GOT3 (cell line): ENCODE measurements at places on chromosomes 11 and 22.

DNA sequence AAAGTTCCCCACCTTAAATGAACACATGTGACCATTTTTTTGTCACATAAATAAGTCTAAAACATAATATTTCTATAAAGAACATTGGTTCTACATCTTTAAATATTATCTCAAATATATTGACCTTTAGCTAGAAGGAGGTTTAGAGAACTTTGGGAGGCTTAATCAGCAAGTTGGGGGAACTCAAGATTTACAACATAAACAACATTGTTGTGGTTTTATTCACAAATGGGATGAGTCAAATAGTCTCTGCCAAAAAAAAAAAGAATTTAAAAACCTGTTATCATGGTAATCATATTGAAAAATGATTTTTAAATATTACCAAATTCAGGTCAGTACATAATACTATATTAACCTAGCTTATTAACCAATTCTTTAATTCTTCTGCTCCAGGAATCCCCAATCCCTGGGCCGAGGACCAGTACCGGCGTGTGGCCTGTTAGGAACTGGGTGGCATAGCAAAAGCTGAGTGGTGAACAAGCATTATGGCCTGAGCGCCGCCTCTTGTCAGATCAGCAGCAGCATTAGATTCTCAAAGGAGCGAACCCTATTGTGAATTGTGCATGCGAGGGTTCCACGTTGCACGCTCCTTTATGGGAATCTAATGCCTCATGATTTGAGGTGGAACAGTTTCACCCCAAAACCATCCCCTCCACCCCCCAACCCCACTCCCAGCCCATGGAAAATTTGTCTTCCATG is 98.2 kb downstream of the RDX start:
- DNase-seq = no peak

- no peak for DNase-seq
These were observed 3.9 kb upstream of the EHF start for GRCh38 chr11:34616830-34617504.

- no peak for DNase-seq
These were observed 29.6 kb downstream of the TOM1 start for GRCh38 chr22:35329114-35329847.

DNA sequence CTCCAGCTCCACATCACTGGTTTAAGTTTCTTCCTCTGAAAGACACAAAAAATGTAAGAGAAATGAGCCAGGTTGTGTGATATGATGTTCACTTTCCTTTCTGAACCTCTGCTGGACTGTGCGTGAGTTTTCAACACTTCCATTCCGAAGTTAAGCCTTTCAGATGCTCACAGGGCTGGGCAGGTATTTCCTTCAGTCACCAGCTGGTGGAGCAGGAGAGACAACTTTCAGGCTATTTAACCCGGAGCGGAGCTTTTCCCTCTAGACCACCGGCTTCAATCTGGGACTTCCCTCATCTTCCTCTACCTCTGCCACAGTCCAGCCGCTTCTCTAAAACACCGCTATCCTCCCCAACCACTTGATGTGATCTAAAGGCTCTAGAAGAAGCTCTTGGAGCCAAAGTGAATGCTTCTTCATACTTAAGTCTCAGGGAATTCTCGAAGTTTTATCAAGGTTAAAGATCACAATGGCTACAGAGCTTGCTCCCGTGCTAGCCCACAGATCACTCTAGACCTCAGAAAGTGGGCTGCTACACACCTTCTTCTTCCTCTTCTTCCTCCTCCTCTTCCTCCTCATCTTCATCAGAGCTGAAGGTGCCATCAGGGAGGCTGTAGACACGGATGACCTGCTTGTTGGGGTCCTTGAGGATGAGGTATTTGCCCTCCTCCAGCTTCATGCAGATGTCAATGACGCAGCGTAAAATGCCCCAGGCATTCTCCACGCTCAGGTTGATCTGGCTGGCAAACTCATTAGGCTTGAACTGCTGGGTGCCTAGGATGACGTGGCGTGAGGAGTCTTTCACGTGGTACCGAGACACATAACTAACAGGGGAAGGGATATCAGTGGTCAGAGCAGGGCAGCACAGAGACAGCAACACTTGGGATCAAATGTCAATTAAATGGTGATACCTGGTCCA is 4.4 kb upstream of the FOXRED2 start:
- DNase-seq = no peak

DNA sequence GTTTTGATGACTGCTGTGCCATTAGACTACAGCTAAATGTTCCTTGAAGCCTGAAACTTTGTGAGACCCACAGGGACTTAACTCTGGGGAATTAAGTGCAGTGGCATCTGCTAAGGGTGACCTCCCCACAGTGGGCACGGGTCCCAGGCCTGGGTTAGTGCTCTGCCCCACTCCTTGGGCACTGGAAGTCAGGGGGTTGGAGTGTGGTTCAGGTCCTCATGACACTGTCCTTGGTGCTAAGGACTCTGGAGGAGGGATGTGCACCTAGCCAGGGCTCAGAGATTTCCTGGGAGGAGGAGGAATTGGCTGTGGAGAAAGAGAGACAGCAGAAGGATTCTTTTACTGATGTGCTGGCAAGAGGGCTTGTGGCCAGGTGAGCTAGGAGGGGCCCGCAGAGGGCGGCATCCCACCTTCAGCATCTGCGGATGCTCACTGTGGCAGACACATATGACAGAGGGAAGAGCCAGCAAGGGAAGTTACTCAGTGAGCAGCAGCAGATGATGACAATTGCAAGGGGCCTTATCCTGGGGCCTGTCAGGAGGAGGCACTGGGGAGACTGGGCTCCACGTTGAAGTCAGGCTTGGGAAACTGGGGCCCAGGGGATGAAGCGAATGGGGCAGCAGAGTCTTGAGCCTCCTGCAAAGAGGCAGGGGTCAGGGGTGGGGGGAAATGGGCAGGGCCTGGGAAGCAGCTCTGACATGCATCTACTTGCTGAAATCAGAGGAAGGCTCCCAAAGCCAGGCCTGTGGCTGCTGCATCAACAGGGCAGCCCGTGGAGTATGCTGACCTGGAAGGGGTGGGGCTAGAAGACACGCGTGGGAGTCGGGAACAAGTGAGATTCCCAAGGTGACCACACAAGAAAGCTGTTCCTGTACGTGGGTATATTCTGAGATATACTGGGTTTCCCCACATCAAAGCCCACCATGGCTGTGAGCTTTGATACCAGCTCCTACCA is 144.0 kb downstream of the MPPED1 start:
- no peak for DNase-seq

DNA sequence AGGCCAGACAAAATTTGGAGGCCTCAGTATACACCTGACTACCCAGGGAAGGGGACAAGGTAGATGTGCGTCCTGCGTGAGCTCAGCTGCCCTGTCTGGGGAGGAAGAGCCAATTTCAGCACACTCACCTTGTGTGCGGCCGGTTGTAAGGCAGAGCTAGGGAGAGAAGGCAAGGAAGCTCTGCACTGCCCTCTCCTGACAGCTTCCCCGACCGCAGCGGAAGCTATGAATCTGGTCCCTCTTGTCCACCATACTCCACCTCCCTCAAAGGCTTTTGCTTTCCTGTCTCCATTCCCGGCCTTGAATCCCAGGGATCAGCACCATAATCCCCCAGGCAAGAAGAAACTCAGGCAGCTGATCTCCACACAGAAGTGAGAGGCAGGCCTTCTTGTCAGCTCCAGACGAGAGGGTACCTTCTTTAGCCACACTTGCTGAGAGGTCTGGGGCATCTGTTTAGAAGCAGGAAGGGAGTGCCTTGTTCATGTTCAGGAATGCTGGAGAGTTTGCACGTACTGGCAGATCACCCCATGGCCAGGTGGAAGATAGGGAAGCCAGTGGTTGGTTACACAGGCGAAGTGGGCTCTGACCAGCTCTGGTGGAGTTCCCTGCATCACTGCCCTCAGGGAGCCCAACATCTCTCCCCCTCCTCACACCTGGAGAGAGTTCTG is 62.5 kb downstream of the FEZ1 start:
- DNase-seq = no peak

GRCh38 chr11:126185259-126186024 is 26.0 kb downstream of the RPUSD4 start:
- DNase-seq = no peak

GRCh38 chr11:67253872-67254624 is 12.2 kb upstream of the GRK2 start:
- DNase-seq = no peak

DNA sequence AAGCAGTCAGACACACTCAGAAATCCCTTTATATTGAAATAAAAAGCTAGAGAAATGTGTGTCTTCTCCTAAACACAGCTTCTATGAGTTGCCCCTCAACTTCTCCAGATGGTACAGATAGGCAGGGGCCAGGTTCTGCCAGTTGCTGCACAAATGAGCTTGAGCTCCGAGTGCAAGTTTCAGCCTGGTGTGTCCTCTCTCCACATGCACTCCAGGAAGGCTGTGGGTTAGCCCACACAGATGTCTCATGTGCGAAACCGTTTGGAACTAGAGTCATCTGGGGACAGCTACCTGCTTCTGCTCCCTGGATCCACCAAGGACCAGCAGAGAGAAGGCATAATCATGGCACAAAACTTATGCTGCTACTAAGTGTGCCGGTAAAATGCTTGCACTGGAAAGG is 812.6 kb downstream of the OPCML start:
- no peak for DNase-seq

GRCh38 chr22:36461665-36462649 is 19.5 kb downstream of the TXN2 start:
- no peak for DNase-seq

GRCh38 chr22:48391820-48392219 is 1435.9 kb downstream of the BRD1 start:
- DNase-seq = no peak

DNA sequence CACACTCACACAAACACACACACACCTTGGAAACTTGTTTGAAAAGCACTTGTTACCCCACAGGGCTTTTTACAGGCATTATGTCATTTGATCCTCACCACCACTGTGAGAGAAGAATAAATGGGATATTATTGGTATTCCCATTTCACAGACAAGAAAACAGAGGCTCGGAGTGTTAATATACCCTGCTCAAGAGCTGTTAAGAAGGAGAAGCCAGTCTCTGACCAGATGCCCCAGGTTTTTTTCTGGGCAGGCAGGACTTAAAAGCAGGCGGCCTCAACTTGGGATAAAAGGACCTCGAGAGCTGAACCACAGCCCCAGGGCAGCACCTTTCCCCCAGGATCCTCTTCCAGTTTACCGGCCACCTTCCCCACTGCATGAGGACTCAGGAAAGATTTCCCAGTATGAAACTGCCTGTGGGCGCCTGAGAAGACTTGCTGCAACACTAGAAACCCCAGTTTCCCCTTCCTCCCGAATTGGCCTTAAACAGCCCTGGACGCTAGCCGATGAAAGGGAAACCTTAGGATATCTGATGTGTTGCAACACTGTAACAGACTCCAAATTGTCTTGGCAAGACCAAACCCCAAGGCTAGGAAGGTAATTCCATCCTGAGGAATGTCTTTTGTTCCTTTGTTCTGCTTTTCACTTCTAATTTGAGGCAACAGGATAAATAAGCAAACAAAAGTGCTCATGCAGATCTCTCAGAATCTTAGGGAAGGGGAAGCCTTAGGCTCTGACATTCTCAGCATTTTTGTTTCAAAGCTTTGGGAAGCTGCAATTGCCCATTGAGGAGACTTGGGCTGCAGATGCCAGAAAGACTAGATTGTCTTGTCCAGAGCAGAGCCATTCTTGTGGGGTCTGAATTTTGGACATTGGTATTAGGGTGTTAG is 173.5 kb downstream of the TRIM29 start:
- no peak for DNase-seq

DNA sequence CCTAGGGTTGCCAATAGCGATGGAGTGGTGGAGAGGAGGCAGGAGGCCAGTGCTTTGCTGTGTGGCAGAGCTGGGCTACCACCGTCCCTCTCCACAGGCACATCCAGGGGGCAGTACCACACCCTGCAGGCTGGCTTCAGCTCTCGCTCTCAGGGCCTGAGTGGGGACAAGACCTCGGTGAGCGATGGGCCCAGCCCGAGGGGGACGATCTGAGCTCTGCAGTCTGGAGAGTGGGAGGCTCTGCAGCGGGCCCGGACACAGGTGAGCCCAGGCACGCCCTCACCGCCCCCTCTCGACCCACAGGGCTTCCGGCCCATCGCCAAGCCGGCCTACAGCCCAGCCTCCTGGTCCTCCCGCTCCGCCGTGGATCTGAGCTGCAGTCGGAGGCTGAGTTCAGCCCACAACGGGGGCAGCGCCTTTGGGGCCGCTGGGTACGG is 2.5 kb downstream of the PKP3 start:
- no peak for DNase-seq

GRCh38 chr11:61082931-61083531 is 19.3 kb upstream of the CD5 start:
- no peak for DNase-seq

- no peak for DNase-seq
These were observed 19.4 kb downstream of the APLP2 start for GRCh38 chr11:130088919-130089673.

DNA sequence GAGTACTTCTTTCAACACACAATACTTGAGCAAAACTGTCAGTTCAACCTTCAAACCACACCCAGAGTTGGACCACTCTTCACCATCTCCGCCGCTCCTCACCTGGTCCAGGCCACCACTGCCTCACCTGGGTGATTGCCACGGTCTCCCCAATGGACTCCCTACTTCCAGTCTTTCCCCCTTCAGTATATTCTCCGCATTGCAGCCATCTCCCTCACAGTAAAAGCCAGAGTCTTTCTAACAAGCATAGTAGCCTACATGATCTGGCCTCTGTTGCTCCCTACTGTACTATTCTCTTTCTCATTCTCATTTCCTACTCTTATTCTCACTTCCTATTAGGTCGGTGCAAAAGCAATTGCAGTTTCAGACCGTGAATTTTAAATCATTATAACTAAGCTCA is 28.5 kb downstream of the AASDHPPT start:
- no peak for DNase-seq

GRCh38 chr11:65355013-65355775 is 643 bp downstream of the TIGD3 start:
- DNase-seq = no peak

- DNase-seq = no peak
These were observed 98.1 kb downstream of the CEP164 start for GRCh38 chr11:117425679-117426296.

DNA sequence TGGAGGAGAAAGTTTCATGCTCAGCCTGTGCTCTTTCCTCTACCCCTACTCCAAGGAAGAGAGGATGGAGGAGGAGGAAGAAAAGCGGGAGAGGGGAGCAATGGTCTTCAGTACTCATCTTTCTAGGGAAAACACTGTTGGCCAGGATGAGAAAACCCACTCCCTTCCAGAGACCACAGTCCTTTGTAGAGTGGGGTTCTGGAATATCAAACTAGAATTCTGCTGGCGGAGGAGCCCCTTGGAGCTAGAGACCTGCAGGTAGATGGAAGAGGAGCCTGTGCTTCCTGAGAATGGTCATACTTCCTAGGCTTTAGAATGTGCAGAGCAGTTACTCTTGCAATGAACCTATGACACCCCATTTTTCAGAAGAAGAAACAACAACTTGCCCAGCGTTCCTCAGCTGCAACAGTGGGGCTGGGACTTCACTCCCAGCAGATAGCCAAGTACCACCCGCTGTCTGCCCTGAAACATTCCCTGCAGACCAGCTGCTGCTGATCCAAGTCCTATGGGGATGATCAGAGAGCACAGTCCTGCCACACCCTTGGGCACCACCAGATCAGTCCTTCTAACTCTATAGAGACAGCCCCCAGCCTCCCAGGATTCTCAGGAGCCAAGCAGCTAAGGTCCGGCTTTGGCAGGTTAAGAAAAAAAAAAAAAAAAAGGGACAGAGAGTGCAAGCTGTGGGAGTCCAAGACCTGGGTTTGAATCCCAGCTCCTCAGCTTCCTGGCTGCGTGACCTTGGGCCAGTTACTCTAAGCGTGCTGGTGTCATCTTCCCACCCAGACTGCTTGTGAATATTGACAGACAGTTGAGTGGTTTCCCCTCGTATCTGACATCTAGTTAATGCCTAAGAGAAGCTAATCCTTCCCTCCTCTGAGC is 664 bp downstream of the PTGDR2 start:
- no peak for DNase-seq

- DNase-seq = no peak
These were observed 30.6 kb downstream of the RSF1 start for GRCh38 chr11:77789731-77790476.

- no peak for DNase-seq
These were observed 883 bp upstream of the AIFM3 start for GRCh38 chr22:20965888-20966855.
